ENCODE measurements at places on chromosomes 1 and 21.

DNA sequence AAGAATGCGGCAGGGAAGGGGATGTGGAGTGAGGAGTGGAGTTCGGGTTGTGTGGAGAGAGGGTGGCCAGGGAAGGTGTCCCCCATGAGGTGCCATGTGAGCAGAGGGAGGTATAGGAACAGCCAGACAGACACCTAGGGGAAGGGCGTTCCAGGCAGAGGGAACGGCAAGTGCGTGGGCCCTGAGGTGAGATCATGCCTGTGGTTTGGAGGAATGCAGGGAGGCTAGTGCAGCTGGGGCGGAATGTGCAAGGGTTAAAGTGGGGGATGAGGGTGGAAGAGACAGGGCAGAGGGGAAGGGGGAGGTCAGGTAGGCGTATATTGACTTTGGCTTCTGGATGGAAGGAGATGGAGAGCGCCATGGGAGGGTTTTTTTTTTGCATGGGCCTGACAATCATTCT, 31.6 kb upstream of the PADI6 start:
- no peak for DNase-seq

GRCh38 chr21:44507673-44508425, 32.1 kb downstream of the KRTAP10-1 start:
- no peak for DNase-seq

GRCh38 chr1:184953600-184954219, 20.6 kb downstream of the NIBAN1 start:
- no peak for DNase-seq

DNA sequence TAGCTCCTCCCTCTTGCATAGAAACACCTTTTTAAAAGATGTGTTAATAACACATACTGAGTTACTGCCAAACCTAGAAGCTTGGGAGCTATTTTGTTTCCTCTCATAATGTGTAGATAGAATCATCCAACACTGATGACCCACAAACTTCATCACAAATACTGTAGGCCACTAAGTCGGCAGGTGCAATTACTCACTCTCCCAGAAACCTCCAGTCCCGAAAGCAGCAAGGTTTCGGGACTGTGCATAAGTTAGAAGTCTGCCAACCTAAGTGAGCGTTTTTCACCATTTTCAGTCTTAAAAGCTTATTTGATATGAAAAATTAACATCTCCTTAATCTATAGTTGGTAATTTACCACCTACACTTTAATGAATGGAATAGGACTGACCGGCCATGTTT, 32.0 kb downstream of the C1orf198 start:
- no peak for DNase-seq

DNA sequence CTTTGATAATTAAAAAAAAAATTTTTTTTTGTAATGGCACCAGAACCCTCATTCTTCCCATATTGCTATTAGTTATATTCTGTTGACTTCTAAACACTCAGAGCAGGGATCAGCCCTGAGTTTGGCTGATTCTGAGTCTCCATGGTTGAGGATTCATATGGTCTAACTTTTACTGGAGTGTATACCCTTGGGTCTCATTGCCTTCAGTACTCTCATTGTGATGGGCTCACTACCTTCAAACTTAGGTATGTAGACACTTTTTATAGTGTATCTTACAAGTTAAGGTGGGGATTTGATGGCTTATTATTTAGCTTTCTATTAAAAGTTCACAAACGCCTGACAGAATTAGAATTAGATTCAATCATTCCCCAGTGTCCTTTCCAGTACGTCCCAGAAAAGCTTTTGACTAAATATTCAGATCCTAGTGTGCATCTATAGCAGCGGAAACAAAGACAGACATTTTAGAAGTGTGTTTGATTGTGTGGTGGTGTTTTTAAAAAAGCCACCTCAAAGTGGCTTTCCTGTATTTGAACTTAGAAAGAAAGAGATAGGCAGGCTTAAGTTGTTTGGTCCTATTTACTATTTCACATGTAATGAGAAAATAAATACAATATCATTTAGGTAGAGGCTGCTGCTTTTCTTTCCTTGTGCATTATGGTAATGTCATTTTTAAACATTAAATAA, 1.4 kb downstream of the MACF1 start:
- peak; percentile 37 for DNase-seq

- no peak for DNase-seq
These were observed 546 bp downstream of the ELOVL1 start for GRCh38 chr1:43367026-43367903.

DNA sequence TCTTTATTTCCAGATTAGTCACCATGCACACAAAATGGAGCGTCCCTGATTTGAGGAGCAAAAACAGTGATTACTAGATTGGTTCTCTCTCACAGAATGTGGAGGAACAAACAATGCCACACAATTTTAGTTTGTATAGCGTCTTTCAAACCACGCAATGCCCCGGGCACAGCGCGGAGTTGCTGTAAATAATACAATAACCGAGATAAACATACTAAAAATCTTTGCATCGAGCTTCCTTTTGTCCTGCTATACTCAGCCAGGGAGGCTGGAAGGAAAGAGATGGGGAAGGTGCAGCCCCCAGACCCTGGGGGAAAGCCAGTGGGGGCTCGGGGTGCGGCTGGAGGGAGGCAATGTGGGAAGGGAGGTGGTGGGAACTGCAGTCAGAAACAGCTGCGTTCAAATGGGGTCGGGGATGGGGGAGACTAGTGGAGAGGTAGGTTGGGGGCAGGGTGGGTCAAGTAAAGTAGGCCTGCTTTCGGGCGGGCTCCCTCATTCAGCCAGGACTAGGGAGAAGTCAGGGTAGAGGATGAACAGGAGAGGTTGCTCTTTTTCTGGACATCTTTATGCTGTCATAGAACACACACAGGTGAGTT, 366.3 kb downstream of the RPS6KC1 start:
- DNase-seq, result no peak

- DNase-seq, result no peak
These were observed 49.8 kb downstream of the BCAR3 start for GRCh38 chr1:93631626-93632365.

GRCh38 chr21:15775981-15776380, 46.2 kb downstream of the USP25 start:
- DNase-seq, result no peak

DNA sequence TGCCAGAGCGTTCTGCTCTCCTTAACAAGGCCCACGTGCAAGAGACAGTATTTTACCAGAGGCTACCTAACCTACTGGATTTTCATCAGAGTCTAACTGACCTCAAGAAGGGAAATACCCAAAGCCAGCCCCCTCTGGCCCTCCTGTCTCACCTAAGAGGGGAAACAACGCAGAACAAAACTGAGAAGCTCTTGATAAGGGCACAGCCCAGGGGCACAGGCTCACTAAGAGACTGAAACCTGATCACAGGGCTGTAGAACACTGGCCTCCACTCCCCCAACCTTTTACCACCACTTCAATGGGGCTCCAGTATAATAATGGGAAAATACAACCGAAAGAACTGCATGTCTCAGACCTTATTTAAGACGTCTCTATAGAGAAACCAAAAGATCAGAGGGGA, 449.5 kb upstream of the CAMK1G start:
- DNase-seq, result no peak

DNA sequence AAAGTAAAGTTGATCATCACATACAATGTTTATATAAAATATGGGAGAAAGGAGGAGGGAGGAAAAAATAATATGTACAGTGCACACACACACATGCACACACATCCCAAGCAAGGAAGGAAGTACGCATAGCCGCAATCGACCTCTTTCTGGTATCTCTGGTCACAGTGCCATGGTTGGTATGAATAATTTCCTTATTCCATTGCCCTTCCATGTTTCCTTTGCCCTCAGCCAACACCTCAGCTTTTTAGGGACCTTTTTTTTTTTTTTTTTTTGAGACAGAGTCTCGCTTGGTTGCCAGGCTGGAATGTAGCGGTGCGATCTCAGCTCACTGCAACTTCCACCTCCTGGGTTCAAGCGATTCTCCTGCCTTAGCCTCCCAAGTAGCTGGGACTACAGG, 20.6 kb downstream of the CITED4 start:
- no peak for DNase-seq

GRCh38 chr1:47326271-47326670, 7.3 kb upstream of the CMPK1 start:
- no peak for DNase-seq

GRCh38 chr1:48472638-48473037, 634 bp upstream of the SPATA6 start:
- no peak for DNase-seq

GRCh38 chr1:162753998-162754585, 36.4 kb upstream of the HSD17B7 start:
- DNase-seq, result no peak

GRCh38 chr1:185528084-185528676, 206.0 kb upstream of the HMCN1 start:
- DNase-seq, result no peak

DNA sequence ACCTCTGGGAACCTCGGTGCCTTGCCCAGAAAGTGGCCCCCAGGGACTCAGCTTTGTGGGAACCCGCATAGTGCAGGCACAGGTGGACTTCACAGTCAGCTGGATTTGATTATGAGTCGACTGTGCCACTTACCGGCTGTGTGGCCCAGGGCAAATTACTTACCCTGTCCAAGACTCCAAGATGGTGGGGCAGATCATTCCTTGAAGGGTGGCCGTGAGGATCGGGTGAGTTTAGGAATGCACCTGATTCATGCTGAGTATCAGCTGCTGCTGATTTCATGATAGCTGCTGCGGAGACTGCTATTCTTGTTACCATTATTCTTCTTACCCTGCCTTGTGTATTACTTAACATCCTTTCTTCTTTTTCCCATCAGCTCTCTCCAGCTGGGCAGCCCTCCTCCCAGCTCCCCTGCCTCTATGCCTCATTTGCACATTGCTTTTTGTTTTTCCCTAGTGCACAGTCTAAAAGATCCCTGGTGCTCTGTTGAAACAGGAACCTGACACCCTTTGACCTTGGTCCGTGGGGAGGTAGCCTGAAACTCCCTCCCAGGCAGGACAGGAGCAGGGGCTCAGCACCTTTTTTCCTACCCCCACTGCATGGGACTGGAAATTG, 40.5 kb upstream of the FHAD1 start:
- no peak for DNase-seq

DNA sequence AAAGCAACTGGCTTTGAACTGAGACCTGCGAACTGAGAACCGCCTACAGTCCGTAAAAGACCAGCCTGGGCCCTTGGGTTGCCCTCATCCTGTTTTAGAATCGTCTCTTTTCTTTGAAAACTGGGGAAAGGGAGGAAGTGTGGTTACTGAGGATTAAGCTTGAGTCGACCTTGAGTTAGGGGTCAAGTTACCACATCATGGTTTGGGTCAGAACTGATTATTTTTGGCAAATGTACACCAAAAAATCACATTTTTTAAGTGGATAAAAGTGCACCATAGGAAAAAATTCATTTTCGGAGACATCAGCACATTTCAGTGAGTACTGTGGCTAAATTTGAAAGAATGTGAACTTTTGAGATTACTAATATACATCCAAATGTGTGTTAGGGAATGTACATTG, 76.9 kb upstream of the KAZN start:
- no peak for DNase-seq

GRCh38 chr1:245541369-245541768, 386.6 kb downstream of the KIF26B start:
- no peak for DNase-seq

DNA sequence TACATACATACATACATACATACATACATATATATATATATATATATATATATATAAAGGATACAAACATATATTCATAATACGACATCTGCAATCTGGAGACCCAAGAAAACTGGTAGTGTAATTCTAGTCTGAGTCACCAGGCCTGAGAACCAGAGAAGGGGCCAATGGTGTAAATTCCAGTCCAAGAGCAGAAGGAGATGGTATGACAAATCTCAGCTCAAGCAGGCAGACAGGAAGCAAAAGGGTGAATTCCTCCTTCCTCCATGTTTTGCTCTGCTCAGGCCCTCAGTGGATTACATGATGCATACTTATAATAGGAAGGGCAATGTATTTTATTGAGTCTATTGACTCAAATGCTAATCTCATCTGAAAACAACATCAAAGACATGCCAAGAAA, 1060.4 kb upstream of the TMPRSS15 start:
- DNase-seq, result no peak

- no peak for DNase-seq
These were observed 14.3 kb upstream of the SKI start for GRCh38 chr1:2213576-2214505.

DNA sequence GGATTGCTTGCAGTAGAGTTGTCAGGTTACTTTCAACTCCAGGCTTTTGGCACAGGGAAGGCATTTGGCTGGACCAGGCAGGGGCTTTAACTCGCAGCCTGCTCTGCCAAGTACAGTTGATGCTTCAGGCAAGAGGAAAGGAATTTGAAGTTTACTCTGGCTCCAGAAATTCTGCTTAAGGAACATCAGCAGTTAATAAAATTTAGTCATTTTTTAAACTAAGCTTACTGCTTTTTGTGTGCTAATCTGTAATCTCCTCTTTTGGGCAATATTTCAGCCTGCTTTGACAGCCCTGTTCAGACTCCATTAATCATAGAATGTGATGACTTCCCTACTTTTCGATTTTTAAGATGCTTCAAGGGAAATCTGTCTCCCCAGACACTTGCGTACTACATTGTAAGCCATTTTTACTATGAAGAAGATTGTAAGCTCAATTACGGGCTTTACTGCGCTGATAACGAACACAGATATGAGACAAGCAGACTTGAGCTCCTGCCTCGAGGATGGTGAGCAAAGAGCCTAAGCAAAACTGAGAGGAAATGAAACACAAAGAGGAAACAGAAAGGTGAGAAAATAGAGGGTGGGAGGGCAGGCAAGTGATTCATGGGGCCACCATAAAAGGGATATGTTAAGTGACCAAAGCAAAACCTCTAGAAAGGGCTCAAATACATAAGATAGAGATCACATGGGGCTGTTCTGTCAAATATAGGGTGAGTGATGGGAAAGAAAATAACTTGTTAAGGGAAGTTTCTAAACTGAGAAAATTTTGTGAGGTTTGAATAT, 76.6 kb upstream of the VAV3 start:
- no peak for DNase-seq

- peak; percentile 54 for DNase-seq
These were observed 6.3 kb upstream of the CD247 start for GRCh38 chr1:167524651-167525050.

- no peak for DNase-seq
These were observed 27.0 kb upstream of the USH2A start for GRCh38 chr1:216450227-216450626.

DNA sequence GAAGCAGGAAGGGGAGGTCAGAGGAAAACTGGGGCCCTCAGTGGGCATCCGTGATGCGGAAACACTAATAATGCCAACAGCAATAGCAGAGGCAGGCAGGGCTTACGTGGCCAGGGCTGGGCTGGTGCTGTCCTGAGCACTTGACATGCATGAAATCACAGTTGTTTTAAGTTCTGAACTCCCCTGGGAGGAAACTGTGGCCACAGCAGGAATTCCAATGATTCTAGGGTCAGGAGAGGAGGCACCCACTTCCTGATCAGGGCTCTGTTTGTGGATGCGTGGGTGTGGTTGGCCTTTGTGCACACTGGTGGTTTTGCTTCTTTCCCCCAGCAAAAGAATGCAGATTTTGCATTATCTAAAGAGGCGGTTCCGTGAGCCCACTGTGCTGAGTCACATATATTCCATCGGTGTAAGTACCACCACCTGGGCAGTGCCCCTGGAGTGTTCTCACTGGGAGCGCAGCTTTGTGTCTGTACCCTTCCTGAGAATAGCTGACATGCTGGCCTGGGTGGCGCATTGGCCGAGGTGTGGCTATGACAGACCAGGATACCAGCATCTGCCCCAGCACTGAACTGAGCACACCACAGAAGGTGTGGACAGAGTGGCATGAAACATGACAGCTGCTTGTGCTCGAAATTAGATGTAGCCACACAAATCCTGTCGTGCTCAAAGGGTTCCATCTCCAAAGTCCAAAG, 71.0 kb downstream of the PDE9A start:
- no peak for DNase-seq

GRCh38 chr1:164794356-164794755, 235.4 kb downstream of the PBX1 start:
- no peak for DNase-seq
